ENCODE measurements at places on chromosomes 7 and 10.

- DNase-seq: no peak
These were observed 35.5 kb downstream of the LRMDA start for GRCh38 chr10:75466886-75467285.

GRCh38 chr10:76375761-76376160 lies 944.3 kb downstream of the LRMDA start:
- DNase-seq: no peak

- DNase-seq: no peak
These were observed 221.1 kb downstream of the SNX10 start for GRCh38 chr7:26512737-26513136.

GRCh38 chr7:2373124-2373556 lies 18.5 kb downstream of the EIF3B start:
- DNase-seq: no peak

DNA sequence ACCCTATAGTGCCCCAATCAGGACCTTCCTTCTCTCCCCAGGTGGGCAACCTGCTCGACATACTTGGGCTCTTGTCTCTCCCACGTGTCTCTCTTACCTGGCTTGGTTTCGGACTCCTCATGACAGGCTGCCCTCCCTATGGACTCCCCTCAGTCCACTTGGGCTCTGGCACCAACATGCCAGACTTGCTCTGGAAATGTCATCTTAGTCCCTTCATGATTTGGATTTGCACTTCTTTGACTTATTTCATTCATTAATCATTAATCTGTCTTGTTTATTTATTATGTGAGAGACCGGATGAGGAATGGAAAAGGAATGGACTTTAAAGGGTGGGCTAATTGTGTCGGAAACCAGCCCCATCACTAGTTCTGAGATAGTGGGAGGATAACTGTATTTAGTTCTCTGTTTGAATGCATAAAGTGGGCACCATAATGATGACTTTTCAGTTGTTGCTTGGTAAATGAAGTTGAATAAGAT lies 108.0 kb downstream of the SND1 start:
- DNase-seq: no peak

Data from LoVo (cell line).